ENCODE measurements at places on chromosomes 2 and 18.

GRCh38 chr2:28419003-28419402, 26.3 kb downstream of the FOSL2 start:
- DNase-seq, result no peak

DNA sequence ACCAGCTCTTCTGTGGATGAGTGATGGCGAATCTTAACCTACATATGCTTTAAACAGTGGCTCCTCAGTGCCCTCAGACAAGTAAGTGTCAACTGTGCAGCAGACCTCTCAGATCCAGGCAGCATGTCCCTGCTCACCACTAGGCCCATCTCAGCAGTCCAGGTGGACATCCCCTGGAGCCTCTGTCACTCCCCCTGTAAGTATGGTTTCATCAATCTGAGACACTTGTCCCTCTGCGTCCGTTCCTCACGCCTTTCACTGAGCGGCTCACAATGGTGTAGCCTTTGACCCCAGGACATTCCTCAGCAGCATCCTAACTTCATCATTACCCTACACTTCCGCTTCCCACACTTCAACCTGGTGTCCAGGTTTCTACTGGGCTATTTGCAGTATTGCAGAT, 69.3 kb upstream of the RALBP1 start:
- DNase-seq, result no peak

- no peak for DNase-seq
Measured at GRCh38 chr2:175003875-175004729, 1.1 kb downstream of the CHN1 start.

- no peak for DNase-seq
Measured at GRCh38 chr2:99756059-99756458, 266.2 kb upstream of the REV1 start.

DNA sequence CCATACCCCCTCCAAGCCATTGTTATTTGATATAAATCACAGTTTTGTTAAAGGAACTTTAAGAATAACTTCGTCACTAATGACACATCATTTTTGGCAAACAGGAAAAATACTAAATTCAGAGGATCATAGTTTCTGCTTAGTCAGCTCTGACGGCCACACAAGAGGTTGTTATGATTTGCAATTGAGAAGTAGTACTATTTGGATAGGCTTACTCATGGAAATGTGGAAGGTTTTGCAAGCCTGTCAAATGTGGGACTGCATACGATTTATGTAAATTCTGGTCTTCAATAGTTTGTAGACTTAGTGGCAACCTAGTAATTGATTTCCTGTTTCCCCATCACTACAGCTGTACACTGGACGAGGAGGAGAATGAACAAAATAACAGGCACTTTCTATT, 108.1 kb downstream of the ARHGEF33 start:
- DNase-seq, result no peak

GRCh38 chr2:85017411-85018048, 46.6 kb downstream of the KCMF1 start:
- no peak for DNase-seq

- DNase-seq, result no peak
Measured at GRCh38 chr2:128584296-128584890, 265.7 kb upstream of the HS6ST1 start.

- no peak for DNase-seq
Measured at GRCh38 chr18:986552-986951, 81.9 kb downstream of the ADCYAP1 start.

- DNase-seq, result no peak
Measured at GRCh38 chr2:85843543-85843942, 45.2 kb downstream of the ST3GAL5 start.

DNA sequence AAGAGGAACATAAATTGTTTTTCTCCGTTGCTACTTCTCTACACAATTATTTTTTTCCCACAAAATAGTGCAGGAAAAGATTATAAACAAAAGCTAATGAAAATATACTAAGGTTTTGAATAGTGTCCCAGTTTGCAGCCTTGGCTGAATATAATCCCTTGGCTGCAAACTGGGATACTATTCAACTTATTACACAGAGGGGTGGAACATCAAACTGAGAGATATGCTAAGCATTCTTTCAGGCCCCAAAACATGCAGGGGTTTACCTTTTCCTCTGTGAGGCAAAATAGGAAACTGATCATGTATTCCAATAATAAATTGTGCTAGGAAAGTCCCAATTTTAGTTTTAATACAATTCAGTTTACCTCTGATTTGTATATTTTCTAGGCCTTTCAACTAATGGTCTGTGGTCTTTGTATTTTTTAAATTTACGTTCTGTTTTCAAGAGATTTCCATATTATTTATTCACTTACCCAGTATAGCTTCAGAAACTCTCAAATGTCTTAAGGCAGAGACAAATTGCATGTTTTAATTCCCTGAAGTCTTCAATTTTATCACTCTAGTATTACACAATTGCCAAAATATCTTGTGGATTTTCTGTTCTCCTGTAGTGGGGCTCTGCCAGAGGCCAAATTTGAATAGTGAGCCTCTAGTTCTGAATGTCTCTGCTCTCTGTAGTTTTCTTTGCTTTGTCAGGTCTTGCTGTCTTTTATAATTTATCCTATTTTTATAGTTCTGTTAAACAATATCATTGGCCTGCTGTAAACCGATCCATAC, 63.9 kb downstream of the PPP1R1C start:
- no peak for DNase-seq

DNA sequence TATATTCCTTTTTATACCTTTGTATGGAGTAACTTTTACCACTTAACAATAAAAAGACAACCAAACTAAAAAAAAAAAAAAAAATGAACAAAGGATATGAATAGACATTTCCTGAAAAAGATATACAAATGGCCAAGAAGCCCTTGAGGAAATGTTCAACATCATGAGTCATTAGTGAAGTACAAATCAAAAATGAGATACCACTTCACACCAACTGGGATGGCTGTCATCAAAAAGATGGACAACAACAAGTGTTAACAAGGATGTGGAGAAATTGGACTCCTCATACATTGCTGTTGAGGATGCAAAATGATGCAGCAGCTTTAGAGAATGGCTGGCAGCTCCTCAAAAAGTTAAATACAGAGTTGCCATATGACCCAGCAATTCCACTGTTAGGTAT, 22.6 kb upstream of the SCYGR2 start:
- no peak for DNase-seq

DNA sequence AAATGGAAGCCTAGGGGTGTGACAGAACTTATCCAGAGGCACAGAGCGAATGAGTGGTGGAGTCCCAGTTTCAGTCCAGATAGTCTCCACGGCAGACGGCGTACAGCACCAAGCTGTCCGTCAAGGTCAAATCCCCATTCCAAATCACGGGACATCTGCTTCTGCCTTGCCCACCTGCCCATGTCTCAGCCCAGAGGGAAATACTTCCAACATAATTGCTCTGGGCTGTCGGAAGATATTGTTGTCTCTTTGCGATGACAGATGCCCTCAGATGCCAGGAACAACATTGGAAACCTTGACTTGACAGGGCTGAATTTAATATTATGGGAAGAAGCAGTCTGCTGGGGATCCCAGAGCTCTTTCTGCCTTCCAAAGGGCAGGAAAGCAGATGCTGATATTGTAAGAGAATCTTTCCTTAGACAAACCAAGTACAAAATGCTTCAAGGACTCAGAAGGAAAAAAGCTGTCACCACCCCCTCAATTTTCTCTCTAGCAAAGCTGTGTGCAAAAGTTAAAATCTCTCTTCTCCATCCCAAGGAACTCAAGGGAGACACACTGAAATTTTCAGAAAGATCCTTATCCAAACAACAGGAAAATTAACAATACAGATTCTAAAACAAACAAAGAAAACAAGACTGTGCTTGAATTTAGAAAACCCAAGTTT, 364.0 kb downstream of the LRATD1 start:
- peak; percentile 61 for DNase-seq

DNA sequence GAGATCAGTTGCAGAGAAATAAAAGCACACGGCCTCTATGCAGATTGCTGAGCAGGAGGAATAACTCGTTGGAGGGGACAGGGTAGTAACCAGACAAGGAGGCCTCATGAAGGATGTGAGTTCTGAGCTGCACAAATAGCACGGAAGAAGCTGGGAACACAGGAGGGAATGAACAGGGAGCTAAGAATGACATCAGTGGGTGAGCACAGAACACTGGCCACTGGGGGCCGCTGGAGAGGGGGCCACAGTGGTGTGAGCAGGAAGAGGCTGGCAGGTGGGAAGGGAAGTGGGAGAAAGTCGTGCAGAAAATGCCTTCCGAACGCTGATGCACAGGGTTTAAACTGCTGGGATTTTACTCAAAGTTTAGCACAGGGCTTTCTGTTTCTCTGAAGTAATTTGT, 61.0 kb downstream of the ZAP70 start:
- DNase-seq, result no peak

Data from putamen (tissue), 1 donor.